ENCODE measurements at places on chromosomes 6 and 20. TPM values are rescaled to one million over a fixed set of nuclear protein-coding genes. Genes with fewer than 3 reads are reported as not detected.

- DNase-seq, result no peak
These were observed 45.9 kb upstream of the FLRT3 start for GRCh38 chr20:14383335-14383734.

MAFB gene
- 6.8 TPM for total RNA-seq

DNA sequence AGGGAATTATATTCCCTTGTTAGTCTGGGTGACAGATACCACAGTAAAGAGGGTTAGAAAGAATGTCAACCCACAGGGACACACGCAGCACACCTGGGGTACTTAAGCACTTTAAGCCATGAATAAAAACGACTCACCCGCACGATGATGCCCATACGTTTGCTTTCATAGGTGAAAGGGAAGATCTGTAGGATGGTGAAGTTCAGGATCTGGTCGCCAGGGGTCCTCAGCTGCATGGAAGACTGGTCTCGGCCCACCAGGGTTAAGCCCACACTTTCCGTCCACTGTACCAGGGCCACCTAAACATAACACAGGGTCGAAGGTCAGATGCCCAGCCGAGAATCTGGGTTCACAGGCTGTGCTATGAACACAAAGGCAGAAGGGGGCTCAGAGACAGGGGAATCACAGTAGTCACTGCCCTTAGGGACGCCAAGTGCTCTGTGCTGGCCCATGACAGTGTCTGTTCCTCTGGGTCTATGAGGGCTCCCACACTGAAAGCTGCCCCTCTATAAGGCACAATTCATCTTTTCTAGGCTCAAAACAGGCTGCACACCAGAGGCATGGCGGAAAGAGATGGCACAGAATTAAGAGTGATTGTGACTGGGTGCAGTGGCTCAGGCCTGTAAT is 96.8 kb upstream of the NFATC2 start:
- peak; percentile 78 for DNase-seq

IRF4 gene
- total RNA-seq, result 0.89 TPM

KCNS1 gene
- total RNA-seq, result 0.08 TPM

GRCh38 chr6:106360989-106361430 is 493 bp downstream of the CRYBG1 start:
- no peak for DNase-seq

DNA sequence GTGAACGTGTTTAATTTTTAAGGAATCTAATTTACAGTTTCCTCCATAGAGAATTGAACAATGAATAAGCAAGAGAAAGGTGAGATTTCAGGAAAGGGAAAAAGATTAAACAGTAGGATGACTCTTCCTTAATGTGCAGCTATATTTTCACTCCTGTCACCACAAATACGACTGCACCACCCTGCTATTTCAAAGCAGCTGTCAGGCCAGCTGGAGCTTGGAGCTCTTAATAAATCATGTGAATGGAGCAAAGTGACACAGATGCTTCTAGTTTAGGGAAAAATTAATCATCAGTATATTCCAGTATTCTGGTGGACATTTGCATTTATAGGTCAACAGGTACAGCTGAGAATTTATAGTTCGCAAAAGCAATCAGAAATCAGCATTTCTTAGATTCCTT is 56.5 kb upstream of the PKIB start:
- no peak for DNase-seq

ACOT8 gene
- 24.9 TPM for total RNA-seq

- DNase-seq, result no peak
These were observed 123.4 kb upstream of the SUPT3H start for GRCh38 chr6:45500924-45501816.

GRCh38 chr6:79518842-79519241 is 18.4 kb downstream of the LCA5 start:
- DNase-seq, result no peak

DNA sequence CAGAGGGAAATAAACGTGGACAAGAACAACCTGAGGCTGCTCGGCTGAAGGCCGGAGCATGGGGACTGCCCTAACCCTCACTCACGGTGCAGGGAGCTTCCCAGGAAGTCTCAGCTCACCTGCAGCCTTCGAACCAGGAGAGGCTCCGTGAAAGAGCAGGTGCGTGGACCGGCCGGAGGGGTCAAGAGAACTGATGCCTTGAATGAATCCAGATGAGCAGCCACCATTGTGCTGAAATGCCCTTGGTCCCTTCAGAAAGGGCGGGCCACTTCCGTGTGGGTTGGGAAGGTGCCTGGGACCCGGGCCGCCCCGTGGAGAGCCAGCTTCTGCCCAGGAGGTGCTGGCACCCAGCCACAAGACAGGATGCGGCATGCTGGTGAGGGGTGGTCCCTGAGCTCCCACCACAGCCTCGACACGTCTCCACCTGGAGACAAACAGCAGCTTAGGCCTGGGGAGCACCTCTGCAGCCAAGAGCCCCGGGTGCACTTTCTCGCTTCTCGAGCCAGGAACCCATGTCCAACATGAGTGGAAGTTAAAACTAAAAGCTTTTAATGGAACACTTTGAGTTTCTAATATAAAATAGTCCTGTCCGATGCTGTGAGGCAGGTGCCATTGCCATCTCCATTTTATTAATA is 83.5 kb downstream of the TTLL2 start:
- DNase-seq, result no peak

- no peak for DNase-seq
These were observed 252.0 kb upstream of the HTR1E start for GRCh38 chr6:86685230-86685797.

TSBP1 gene
- not detected for total RNA-seq

PKHD1 gene
- total RNA-seq, result 0.03 TPM

DDR1 gene
- total RNA-seq, result 61.4 TPM

DNA sequence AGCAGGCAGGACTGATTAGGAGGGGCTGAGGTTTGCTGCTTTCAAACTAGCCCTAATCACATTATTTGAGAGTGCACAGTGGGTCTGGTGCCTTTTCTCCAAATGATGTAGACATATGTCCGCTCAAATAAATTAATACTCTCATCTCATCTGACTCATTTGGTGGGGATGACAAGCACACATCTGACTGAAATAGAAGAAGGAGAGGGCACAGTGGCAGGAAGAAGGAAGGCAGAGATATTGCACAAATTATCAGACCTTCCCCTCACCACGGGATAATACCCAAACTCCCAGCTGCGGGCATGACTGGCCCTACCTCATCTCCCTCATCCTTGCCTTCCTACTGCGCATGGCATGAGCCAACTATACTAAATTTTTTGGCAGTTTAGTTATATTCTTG is 33.9 kb upstream of the TNFRSF21 start:
- DNase-seq, result no peak

CSE1L gene
- total RNA-seq, result 34.0 TPM

BPIFB1 gene
- total RNA-seq, result not detected

FAM184A gene
- 0.40 TPM for total RNA-seq

NR2E1 gene
- total RNA-seq, result 0.08 TPM

All from cardiac septum (tissue), 1 donor.